ENCODE measurements at places on chromosomes 4 and X.

DNA sequence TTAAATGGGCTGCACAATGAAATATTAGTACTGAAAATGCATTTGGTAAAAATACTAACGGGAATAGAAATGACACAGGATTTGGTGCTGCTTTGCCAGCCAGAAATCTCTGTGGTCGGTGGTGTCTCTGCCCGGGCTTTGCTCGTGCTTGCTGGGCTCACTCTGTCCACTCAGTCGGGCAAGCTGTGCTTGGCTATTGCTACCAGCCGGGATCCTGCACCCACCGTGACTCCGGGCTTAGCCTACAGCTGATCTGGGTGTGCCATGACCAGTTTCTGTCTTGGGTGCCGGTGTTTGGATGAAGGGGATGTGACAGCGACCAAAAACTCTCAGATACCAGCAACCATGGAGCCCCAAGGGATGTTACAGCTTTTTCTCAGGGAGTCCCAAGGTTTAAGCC, 487.7 kb downstream of the TECRL start:
- DNase-seq = no peak

DNA sequence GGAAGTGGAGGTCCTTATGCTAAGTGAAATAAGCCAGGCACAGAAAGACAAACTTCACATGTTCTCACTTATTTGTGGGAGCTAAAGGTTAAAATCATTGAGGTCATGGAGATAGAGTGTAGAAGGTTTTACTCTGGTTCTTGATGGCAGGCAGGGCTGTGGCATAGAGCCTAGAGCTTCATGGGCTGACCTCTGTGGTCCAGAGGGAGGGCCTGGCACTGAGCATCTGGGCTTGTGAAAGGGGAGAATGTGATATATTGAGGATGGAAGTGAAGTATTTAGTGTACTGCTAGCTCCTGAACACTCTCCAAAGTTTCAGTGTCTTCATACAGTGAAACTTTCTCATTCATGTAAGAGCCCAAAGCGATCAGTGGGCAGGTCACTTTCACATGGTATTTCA, 71.3 kb upstream of the ANXA3 start:
- DNase-seq = no peak

DNA sequence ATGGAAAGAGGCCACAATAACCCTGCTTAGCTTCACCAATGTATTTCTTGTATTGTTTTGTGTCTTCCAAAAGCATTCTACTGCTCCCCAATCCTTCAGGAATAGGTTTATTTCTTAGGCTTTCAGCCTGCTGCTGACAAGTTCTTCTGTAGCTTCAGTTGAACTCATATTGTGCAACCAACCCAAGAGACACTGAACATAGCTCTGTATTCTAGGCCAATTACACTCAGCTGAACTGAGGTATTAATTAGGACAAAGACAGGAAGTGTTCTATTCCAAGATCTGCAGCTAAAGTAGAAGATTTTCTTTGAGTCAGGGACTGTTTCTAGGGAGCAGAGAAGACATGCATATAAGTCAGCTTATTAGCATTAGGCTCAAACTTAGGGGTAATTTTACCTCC, 151.8 kb downstream of the LHFPL1 start:
- DNase-seq = no peak

DNA sequence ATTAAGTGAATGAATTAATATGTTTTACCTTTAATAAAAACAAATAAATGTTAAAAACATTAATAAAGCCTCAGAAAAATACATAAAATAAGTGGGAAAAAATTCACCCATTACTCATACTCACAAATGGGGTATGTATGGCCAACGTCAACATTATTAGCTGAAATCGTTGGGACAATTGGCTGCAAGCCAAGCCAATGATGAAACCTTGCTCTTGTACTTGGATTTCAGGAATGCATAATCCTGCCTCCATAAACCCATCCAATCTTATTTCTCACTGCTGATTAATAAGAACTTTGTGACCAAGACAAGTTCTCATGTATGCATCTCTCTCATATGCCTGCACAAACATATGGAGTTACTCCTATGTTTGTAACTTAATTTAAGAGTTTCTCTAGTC, 35.3 kb upstream of the ADAMTS3 start:
- DNase-seq = no peak

GRCh38 chr4:6571608-6572007, 3.4 kb upstream of the MAN2B2 start:
- no peak for DNase-seq

GRCh38 chr4:86386201-86386600, 26.3 kb upstream of the MAPK10 start:
- no peak for DNase-seq

DNA sequence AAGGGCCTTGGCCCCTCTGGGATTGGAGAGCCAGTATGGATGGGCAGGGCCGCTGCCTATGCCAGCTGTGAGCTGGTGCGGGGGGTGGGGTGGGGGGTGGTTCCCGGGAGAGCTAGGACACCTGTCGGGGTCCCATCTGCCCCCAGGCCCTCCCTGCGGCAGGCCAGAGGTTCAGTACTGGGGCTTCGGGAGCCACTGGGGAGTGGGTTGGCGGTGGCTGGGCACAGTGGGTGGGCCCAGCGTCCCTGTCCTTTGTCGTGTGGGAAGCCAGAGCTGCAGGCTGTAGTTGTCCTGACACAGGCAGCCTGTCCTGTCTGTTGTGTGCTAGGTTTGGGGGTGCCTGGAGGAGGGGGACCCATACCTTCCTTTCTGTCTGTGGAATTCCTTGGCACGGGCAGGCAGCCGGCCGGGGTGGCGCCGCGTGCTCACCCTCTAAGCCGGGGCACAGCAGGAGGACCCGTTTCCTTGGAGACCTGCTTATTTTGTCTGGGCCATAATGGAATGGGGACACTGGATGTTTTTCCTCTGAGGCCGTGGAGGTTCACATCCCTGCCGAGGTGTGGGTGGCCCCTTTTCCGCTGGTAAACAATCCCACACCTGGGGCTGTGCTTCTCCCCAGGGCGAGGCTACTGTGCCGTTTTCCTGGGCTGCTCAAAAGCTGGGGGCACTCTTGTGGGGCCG, 14.8 kb downstream of the DOK7 start:
- no peak for DNase-seq

GRCh38 chr4:39205000-39205399, 22.7 kb downstream of the WDR19 start:
- DNase-seq = no peak

GRCh38 chr4:1948892-1949436, 59.8 kb downstream of the NELFA start:
- DNase-seq = no peak

GRCh38 chrX:9180623-9181022, 146.7 kb upstream of the FAM9B start:
- DNase-seq = no peak

- no peak for DNase-seq
Observed at GRCh38 chr4:108072300-108072699, 82.6 kb downstream of the HADH start.

- DNase-seq = peak; percentile 36
Observed at GRCh38 chr4:3294401-3295241, 1.8 kb downstream of the RGS12 start.

DNA sequence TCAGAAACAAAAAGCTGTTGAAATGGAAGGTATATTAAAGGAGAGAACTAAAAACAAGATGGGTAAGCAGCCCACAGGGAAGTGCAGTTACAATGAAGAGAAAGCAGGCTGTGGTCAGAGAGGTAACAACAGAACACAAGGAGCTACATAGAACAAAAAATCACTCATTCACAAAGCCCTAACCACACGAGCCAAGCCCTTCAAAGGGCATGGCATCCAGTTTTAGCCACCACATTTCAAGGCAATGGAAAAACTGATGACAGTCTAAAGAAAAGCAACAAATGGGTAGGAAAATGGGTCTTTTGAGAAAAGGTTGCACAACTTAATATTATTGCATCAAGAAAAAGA, 37.5 kb downstream of the KDR start:
- no peak for DNase-seq

DNA sequence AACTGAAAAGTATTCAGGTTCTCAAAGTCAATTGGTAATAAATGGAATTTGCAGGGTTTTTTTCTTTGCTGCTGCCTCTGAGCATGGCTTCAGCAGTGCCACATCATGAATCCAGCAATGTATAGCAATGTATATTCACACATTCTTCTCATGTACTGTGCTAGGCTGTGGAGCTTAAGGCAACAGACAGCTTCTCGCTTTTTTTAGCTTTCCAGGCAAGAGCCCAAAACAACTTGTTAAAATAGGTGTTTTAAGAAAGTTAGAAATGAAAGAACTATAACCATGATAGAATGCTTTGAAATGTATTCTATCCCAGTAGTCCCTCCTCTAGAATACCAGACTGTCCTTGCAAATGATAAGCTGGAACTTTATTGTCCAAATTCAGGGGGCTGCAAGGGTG, 30.4 kb downstream of the SMIM43 start:
- DNase-seq = no peak

- DNase-seq = no peak
Observed at GRCh38 chrX:44765556-44765955, 78.3 kb upstream of the DUSP21 start.

GRCh38 chr4:88616275-88617150, 24.2 kb downstream of the HERC3 start:
- DNase-seq = no peak

DNA sequence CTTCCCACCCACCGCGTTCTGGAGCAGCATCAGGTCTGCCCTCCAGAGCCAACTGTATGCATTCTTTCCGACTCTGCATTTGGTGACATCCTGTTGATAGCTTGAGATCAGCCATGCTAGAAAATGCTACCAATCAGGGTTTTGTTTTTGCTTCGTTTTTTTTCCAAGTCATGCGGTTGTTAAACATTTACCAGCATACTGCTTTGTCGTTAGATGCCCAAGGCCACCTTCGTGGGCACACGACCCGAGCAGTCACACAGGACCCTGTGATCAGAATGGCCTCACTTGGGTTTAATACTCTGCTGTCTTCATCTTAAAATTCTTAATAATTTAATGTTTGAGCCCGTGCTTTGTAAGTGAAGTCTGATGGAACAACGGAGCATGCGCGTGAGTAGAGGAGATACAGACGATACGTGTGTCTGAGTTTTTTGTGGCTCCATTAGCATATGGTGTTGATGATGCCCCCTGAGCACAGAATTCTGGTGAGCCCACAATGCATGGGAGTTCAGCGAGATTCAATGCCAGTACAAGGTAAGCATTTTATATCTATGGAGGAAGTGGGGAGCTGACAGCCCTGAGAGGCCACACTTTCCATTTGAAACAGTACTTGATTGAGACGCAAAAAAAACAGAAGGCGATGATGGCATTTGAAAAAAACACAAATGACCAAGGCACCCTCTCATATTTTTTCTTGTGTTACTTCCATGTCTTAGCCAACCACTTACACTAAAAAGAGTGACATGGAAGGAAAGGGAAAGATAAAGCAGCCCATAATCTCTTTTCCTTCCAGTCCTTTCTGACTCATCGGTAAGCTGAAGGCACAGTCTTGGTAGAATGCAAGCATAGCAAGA, 323.6 kb downstream of the BCOR start:
- DNase-seq = no peak

DNA sequence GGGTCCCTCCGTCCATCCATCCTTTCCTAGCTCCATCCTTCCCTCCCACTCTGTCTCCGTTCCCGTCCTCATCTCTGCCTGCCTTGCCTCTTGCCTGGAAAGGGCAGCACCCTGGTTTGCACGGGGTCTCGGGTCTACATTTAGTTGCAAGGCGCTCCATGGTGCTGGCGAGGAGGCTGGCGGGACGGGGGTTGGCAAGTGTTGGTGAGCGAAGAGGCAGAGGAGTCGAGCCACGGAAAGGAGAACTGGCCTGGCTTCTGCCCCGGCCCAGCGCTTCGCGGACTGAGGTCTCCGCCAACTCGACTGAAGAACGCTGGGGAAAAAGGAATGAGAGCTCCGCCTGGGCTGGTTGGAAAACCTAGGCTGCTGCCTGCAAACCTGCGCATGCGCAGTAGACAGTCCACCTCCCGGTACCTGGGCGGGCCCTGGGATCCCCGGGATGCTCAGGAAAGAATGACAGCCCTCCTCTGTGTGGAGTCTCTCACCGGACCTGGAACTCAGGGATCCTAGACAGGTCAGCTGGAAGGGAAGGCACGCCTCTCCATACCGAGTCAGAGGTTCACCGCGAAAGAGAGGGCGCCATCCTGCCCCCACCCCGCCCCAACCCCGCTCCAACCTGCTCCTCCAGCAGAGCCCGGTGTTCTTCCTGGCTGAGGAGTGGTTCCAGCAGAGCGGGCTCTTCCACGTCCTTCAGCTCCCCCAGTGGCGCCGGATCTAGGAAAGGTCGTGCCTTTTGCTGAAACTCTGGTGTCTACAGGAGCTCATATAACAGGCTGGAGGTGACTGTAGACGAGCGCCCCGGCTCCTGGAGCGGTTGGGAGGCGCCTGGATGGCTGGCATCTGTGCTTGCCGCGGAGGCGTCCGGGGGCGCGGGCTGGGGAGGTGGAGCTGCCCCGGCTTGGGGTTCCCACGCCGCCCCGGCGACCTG, 6.0 kb downstream of the FRG2 start:
- DNase-seq = no peak

DNA sequence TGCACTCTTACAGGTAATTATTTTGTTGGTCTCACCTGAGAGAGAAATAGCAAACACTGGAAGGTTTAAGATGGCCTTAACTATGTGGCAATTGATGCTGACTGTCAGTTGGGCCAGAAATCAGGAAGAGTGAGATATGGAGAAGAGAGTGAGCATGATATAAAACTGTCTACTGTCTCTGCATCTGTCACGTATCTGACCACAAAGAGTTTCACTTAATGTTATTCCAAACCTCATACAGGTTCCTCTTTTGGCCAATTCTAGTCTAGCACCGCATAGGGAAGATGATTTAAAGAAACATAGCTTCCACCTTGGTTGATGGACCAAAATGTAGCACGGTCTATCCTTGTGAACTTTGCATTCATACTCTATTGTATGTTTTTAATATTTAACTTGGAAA, 381.0 kb upstream of the BOD1L1 start:
- no peak for DNase-seq

DNA sequence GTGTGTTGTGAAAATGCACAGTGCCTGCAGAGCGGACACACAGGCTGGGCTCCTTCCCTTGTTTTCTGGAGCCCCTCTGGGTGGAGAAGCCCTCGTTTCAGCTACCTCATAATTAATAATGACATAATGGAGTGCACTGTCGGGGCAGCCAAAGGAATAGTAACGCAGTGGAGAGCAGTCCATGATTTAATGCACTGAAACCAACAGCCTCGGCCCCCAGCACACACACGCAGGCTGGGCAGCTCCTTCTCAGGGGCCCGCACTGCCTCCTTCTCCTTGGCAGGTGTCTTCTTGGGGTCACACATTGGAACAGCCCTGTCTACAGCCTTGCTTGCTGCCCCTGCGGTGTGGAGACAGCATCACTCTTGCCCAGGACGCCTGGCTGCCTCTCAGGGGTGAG, 89.2 kb downstream of the DCTD start:
- DNase-seq = no peak
